ENCODE measurements at places on chromosomes 1 and 21. TPM values are rescaled to one million over a fixed set of nuclear protein-coding genes. Genes with fewer than 3 reads are reported as not detected.

Gene PADI4
- not detected for total RNA-seq

Gene PRELP
- total RNA-seq, result not detected

Gene OR6P1
- not detected for total RNA-seq

Gene UBE2U
- not detected for total RNA-seq

Gene GNG12
- 80.1 TPM for total RNA-seq

Gene PLEKHG5
- total RNA-seq, result 42.2 TPM

Gene MXRA8
- 4.9 TPM for total RNA-seq

Gene CHRNB2
- not detected for total RNA-seq

Gene NBPF6
- total RNA-seq, result not detected

Gene ACTN2
- not detected for total RNA-seq

Gene PTGS2
- 37.9 TPM for total RNA-seq

Gene EDN2
- 2.8 TPM for total RNA-seq

Gene DFFA
- total RNA-seq, result 46.9 TPM

Gene ZP4
- not detected for total RNA-seq

Gene GPR52
- 0.21 TPM for total RNA-seq

Gene FMO1
- total RNA-seq, result not detected

Gene PTPRU
- total RNA-seq, result 126 TPM

Gene RPRD2
- 9.6 TPM for total RNA-seq

Gene MPL
- not detected for total RNA-seq

Gene FAM20B
- 19.1 TPM for total RNA-seq

Gene PLD5
- 0.84 TPM for total RNA-seq

Gene KCNJ9
- total RNA-seq, result not detected

Gene LCE3D
- not detected for total RNA-seq

Gene TNNI3K
- not detected for total RNA-seq

Gene KCNH1
- total RNA-seq, result not detected

Gene PTPN22
- total RNA-seq, result 1.1 TPM

Gene RPS6KC1
- total RNA-seq, result 10.0 TPM

Gene SIPA1L2
- 12.4 TPM for total RNA-seq

Gene RGS16
- 0.74 TPM for total RNA-seq

Gene PGBD5
- total RNA-seq, result 4.2 TPM

Gene BMP8A
- not detected for total RNA-seq

Gene C1orf21
- 21.9 TPM for total RNA-seq

Gene HAO2
- not detected for total RNA-seq
